AG10803 (cell line): ENCODE measurements at places on chromosomes 7 and 10.
A peak's percentile ranks its signal among the peaks of the same experiment; 100 is the strongest.

DNA sequence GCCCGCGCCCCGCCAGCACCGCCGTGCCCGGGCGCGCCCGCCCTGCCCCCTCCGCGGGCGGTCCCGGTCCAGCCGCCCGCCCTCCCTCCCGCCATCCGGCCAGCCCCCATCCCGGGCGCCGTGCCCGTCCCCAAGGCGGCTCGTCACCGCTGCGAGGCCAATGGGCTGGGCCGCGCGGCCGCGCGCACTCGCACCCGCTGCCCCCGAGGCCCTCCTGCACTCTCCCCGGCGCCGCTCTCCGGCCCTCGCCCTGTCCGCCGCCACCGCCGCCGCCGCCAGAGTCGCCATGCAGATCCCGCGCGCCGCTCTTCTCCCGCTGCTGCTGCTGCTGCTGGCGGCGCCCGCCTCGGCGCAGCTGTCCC is at the start of gene HTRA1:
TSS of gene HTRA1 (plus strand) at position 187 of the 362 bp plus-strand sequence. CDS start at position 287, 100 bp downstream.
- peak; percentile 73 for DNase-seq

GRCh38 chr10:132254841-132255240 is 52.9 kb downstream of the STK32C start:
- DNase-seq, result no peak

- DNase-seq, result peak; percentile 34
These were observed 299.7 kb upstream of the CSTF2T start for GRCh38 chr10:51999096-51999495.

DNA sequence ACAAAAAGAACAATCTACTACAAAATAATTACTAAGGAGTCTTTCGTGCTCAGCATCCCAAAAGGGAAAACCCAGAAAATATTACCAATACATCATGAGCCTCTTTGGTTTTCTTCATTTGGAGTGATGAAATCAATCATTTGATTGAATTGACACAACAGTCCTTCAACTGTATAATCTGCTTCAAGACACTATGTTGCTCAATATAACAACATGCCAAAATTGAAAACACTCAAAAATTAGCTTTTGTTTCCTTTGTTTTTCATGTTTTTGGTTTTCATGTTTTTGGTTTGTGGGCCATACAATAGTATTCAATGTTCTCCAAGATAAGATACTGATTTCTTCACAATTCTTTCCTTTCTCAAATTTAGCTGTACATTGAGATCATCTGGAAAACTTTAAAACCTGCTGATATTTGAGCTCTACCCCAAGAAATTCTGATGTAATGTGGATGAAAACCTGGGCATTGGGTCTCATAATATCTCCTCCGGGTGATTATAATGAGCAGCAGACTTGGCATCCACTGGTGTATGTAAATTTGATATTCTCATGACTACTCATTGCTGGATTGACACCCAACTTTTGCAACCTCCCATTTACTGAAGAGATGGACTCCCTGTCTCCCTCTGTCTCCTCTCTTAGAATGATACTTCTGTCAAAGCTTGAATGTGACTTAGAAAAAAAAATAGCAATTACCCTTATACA is 4.6 kb downstream of the SOSTDC1 start:
- no peak for DNase-seq

DNA sequence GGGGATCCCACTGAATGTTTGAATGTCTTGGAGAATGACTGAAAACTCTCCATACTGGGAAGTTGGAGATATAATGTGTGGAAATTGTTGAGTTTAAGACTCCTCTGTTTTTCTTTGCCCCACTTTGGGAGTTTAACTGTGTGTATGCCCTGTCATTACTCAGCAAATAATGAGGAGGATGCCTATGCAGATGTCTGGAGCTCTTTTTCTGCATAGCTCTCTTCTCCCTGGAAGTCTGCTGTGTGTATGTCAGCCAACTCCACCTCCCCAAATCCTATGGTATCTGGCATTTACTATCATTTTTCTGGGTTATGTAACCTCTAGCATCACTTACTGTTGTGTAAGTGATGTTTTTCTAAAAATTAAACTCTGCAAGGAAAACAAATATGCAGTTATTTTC is 122.2 kb downstream of the ANKRD7 start:
- no peak for DNase-seq

- DNase-seq, result no peak
These were observed 1100.7 kb upstream of the GHITM start for GRCh38 chr10:83038631-83039030.

GRCh38 chr7:87797798-87798403 is 78.3 kb downstream of the SLC25A40 start:
- DNase-seq, result peak; percentile 48

- peak; percentile 58 for DNase-seq
These were observed 34.5 kb downstream of the FAM25A start for GRCh38 chr10:87054373-87055295.

- no peak for DNase-seq
These were observed 211.9 kb upstream of the SHH start for GRCh38 chr7:156024201-156024600.

GRCh38 chr10:61837755-61838171 is 63.7 kb upstream of the ARID5B start:
- DNase-seq, result no peak

- no peak for DNase-seq
These were observed 7.4 kb downstream of the KEL start for GRCh38 chr7:142954680-142955268.

GRCh38 chr10:50286996-50287803 is 35.9 kb upstream of the ASAH2 start:
- DNase-seq, result no peak

GRCh38 chr7:149817836-149818535 is 20.2 kb upstream of the ZNF862 start:
- no peak for DNase-seq

GRCh38 chr7:131294553-131294952 is 33.1 kb upstream of the MKLN1 start:
- DNase-seq, result no peak

- DNase-seq, result no peak
These were observed 14.0 kb downstream of the NACAD start for GRCh38 chr7:45074528-45075354.

GRCh38 chr7:37532636-37533035 is 84.0 kb upstream of the ELMO1 start:
- no peak for DNase-seq

DNA sequence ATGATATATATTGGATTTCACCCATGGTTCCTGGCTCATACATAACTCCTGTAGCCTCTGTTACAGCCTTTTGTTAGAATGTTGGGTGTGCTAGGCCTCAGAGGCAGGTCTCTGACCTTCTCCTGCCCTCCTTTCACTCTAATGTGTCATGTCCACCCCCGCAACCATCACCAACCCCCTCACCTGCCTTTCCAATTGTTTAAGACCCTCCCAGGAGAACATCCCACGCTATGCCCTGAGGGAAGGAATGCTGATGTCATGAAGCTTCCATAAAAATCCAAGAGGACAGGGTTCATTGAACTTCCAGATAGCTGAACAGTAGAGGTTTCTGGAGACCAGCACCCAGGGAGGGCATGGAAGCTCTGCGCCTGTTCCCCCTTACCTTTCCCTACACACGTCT is 30.8 kb upstream of the C10orf67 start:
- no peak for DNase-seq

DNA sequence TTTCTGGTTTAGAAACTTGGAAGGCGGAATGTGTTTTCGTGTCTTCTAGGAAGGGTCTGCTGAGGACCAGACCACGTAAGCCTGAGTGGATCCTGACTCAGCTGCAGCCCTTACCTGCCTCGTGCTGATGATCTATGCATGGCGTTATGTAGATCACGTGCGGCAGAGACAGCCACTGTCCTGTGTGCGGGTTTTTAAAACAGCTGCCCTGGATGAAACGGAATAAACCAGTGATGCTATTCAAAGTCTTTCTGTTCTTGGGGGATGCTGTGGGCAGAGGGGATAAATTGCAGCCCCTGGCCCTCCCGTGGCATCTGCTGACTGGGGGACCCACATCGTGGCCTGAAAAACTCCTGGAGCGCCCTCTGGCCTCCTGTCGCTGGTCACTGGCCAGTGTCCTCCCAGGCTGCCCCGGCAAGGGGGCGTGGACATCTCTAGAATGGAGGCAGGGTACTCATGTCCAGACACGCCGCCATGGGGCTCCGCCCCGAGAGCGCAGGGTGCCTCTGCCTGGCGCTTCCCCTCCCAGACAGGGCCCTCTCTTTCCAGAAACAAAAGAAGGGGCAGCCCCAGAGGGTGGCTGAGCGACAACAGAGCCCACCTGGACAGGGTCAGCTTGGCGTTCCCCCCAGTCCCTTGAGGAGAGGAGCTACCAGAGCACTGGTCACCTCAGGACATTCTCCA is 13.2 kb downstream of the ALKBH4 start:
- peak; percentile 8 for DNase-seq

DNA sequence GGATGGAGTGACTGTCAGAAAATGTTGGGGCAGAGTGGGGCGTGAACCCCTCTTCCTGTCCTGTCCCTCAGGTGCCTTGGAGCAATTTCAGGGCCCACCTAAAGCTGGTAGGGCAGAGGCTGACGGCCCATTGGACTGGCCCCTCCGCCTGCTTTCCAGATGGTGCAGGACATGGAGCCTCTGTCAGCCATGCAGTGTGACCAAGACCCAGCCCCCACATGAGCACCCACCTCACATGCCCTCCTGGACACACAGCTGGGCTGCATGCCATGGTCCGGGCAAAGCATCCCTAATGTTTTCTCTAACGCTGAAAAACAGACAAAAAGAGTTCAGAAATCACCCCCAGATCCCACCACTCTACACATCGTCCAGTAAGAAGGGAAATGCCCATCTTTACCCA is 51.3 kb upstream of the PSAP start:
- no peak for DNase-seq

DNA sequence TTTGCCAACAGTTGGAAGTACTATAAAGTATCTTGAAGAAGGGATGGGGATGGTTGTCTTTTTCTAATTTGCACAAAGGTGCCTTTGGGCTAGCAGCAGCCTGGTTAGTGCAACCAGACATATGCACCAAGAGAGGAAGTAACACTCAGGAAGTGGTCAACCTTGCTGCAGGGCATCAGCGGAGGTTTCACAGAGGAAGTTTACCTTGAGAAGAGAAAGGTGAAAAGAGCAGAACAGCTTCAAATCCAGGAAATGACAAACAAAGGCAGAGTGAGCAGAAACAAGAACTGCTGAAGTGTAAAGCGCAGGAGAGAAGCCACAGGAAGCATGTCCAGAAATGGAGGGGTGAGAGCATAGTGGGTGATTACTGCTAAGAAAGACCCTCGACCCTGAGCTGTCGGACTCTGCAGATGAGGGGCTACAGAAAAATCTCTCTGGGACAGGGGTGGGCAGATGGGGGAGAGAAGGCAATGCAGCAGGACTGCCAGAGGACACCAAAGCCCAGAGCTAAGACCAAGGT is 66.9 kb downstream of the STK17A start:
- no peak for DNase-seq

GRCh38 chr10:106917452-106918055 is 247.0 kb downstream of the SORCS1 start:
- DNase-seq, result no peak

GRCh38 chr7:87452279-87452678 is 23.2 kb downstream of the ABCB4 start:
- DNase-seq, result no peak
